ENCODE measurements at places on chromosomes 4 and X. TPM values are rescaled to one million over a fixed set of nuclear protein-coding genes. Genes with fewer than 3 reads are reported as not detected.

Gene DUX4
- not detected for total RNA-seq

Gene FBXW7
- 75.2 TPM for total RNA-seq

Gene BBS12
- total RNA-seq, result 4.3 TPM

Gene SOWAHD
- total RNA-seq, result not detected

Gene HTR2C
- total RNA-seq, result not detected

Gene ZNF732
- 1.1 TPM for total RNA-seq

Gene PFKFB1
- not detected for total RNA-seq

Gene PCDH11X
- total RNA-seq, result not detected

Gene PAGE2B
- not detected for total RNA-seq

Gene RAB33A
- total RNA-seq, result 0.59 TPM

Gene RHOXF1
- total RNA-seq, result not detected

Data from pulmonary artery endothelial cell (primary cell).